ENCODE measurements at places on chromosomes 3 and 15.

DNA sequence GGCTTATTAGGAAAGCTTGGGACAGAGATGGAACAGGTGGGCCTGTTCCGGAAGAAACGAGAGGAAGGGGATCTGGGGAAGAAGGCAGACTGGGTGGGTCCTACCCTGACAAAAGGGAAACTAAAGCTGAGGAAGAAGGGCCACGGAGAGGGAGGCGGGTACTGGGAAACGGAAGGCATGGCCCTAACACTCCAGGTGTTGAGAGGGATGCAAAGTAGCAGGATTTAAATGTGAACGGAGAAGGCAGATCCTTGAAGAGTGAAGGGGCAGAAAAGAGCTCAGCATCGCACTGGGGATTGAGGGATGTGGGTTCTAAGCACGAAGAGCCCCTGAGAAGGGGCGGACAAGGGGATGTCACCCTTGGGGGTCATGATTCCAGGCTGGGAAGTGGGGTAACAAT, 735 bp downstream of the STIMATE start:
- no peak for DNase-seq

- no peak for DNase-seq
Measured at GRCh38 chr3:34851137-34851536, 788.2 kb upstream of the ARPP21 start.

DNA sequence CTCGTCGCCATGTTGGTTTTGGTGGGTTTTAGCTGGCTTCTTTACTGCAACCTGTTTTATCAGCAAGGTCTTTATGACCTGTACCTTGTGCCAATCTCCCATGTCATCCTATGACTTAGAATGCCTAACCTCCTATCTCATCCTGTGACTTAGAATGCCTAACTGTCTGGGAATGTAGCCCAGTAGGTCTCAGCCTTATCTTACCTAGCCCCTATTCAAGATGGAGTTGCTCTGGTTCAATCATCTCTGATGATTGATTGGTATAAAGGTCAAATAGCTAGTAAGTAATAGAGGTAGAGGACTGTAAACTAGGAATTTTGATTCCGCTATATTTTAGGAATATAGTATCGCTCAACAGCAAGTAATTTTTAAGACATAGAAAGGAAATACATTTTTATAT, 1.3 kb upstream of the ACKR2 start:
- DNase-seq: no peak

- no peak for DNase-seq
Measured at GRCh38 chr15:36784098-36784670, 204.8 kb downstream of the CDIN1 start.

DNA sequence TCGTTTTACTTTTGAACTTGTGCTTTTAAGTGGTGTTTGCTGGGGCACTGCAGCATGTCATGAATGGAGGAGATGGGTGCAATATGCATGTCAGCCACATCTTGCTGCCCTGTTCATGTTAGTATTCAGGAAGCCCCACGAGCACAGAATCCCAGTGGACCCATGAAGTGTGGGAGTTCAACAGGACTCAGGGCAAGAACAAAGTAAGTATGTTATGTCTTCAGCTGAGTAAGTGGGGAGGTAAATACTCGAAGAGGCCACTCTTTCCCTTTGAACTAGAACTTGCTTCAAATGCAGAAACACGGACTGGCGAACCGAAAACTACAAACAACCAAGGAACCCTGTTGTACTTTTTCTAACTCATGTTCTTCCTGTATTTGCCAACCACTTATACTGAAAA, 23.4 kb downstream of the SOX14 start:
- no peak for DNase-seq

DNA sequence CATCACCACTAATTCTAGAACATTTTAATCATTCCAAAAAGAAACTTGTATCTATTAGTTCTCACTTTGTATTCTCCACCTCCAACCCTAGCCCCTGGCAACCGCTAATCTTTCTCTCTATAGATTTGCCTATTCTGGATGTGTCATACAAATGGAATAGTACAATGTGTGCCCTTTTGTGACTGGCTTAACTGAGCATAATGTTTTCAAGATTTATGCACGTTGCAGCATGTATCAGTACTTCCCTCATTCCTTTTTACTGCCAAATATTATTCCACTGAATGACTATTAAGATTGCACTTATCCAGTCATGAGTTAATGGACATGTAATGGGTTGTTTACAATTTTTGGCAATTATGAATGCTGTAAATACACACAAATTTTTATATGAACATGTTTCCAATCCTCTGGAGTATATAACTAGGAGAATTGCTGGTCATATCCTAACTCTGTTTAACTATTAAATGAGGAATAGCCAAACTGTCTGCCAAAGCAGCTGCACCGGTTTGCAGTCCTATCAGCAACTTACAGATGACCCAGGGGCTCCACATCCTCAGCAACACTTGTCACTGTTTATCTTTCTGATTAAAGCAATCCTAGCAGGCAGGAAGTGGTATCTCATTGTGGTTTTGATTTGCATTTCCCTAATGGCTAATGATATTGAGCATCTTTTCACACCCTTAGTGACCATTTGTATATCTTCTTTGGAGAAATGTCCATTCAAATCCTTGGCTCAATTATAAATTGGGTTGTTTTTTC, 42.9 kb downstream of the DCUN1D1 start:
- peak; percentile 4 for DNase-seq

DNA sequence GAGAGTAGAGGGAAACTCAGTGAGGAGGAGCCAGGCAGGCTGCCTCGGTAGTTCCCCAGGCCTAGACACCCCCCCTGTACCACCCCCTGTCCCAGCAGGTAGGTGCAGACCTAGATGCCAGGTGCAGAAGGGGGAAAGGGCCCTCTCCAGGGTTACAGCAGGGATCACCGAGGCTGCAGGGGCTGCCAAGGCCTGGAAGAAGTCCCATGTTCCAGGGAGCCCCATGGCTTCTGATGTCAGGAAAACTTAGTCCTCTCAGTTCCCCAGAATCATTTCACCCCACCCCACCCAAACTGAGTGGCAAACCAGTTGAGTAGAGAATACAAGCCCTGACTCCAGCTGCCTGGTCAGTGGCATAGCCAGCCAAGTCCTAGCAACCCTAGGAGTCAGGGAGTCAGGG, 7.4 kb upstream of the SEMA3B start:
- DNase-seq: no peak

DNA sequence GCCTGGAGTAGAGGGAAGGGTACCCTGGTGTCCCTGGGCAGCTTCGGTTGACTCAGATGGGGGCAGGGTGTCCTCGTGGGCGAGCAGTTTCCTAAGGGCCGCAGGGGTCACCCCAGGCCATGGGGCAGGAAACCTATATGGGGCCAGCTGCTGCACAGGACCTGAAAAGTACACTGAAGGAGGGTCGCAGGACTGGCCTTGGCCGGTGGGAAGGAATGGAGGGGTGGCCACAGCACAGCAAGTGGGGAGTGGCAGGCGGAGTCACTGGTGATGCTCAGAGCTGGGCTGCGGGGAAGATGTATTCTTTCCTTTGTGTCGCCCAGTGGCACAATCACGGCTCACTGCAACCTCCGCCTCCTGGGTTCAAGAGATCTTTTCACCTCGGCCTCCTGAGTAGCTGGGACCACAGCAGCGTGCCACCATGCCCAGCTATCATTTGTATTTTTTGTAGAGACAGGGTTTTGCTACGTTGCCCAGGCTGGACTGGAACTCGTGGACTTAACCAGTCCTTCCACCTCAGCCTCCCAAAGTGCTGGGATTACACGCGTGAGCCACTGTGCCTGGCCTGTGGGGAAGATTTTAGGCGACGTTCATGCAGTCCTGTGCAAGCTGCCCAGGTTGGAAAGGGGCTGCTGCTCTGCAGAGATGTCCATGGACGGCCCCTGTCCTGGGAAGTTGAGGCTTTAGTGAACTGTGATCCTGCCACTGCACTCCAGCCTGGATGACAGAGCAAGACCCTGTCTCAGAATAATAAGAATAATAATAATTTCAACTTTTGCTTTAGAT, 57.2 kb downstream of the EFCAB12 start:
- no peak for DNase-seq

GRCh38 chr15:79519628-79520027, 87.5 kb downstream of the MINAR1 start:
- DNase-seq: no peak

DNA sequence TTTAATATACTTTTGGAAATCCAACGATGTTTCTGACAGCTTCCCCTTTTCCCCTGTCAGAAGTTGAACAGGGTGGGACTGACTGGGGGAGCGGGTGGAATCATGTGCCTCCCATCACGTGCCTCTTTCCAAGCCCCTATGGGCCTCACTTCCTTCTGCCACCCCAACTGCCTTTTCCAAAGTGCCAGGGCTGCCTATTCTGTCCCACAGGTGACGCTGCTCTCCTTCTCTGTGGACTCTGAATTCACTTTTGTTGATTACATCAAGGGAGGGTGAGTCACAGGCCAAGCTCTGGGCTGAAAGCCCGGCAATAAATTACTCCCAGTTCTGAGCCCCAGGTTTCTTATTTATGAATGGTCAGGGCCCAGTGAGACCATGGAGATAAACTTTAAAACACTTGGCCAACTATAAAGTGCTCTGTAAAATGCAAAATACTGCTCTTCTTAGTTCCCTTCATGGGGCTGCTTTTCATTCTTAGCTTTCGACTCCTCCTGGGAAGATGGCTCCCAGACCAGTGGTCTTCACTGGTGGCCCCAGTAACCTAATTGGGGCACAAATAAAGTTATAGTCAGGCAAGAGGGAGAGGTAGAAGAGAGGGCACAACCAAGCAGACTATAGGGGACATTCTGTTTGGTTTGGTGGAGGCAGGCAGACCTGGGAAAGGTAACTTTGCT, 12.3 kb downstream of the CPNE9 start:
- peak; percentile 42 for DNase-seq

GRCh38 chr3:157637866-157638265, 134.7 kb upstream of the VEPH1 start:
- DNase-seq: no peak

DNA sequence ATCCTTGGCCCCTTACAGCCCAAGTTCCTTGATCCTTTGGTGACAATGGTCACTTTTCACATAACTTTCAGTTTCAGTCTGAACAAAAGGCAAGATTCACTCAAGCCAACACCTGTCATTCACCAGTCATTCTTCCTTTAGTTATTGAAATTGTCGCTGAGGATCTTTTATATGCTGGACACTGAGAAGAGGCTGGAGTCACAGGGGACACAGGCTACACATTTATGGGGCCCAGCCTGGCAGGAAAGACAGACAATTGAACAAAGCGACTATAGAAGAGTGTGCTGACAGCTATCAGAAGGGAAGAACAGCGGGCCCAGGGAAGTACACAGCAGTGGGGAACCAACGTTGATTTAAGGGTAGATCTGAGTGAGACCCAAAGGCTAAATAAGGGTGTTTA, 69.8 kb upstream of the PROK2 start:
- no peak for DNase-seq

GRCh38 chr3:128423525-128424147, 43.1 kb downstream of the DNAJB8 start:
- no peak for DNase-seq

DNA sequence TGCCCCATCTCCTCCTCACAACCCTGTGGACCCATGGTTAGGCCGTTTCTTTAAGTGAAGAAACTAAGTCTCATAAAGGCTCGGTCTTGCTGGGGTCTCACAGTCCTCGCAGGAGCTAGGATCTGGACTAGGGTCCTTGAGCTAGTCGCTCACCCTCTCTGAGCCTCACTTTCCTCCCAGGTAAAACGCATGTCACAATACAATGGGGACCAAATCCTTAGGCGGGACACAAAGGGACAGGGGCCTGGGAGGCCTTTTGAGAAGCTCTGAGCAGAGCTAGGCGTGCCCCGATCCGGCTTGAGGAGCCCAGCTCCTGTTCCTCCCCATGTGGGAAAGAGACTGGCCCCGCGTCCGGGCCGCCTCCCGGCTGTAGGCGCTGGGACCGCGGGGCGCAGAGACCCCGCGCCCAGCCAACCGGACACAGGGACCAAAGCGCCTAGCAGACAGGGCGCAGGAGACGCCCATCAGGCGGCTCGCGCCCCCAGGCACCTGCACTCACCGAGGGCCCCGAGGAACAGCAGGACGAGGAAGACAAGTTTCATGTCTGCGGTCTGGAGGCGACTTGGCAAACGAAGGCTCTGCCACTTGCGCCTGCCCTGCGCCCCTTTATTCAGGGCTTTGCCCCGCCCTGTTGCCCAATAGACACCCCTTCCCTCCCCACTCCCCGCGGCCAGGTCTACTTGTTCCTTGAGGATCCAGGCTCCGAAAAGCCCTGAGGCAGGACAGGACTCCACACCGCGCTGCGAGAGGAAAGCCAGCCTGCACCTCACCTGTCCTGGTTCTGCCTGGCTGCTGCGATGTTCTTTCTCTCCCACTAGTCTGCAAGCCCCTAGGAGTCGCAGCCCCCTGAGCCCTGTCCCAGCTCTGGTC, at the start of gene LTF:
Gene LTF (minus strand): TSS at position 580 of the 870 bp plus-strand sequence. CDS start 38 bp downstream, at position 542.
- DNase-seq: no peak

- no peak for DNase-seq
Measured at GRCh38 chr3:18989237-18989795, 159.0 kb upstream of the KCNH8 start.

DNA sequence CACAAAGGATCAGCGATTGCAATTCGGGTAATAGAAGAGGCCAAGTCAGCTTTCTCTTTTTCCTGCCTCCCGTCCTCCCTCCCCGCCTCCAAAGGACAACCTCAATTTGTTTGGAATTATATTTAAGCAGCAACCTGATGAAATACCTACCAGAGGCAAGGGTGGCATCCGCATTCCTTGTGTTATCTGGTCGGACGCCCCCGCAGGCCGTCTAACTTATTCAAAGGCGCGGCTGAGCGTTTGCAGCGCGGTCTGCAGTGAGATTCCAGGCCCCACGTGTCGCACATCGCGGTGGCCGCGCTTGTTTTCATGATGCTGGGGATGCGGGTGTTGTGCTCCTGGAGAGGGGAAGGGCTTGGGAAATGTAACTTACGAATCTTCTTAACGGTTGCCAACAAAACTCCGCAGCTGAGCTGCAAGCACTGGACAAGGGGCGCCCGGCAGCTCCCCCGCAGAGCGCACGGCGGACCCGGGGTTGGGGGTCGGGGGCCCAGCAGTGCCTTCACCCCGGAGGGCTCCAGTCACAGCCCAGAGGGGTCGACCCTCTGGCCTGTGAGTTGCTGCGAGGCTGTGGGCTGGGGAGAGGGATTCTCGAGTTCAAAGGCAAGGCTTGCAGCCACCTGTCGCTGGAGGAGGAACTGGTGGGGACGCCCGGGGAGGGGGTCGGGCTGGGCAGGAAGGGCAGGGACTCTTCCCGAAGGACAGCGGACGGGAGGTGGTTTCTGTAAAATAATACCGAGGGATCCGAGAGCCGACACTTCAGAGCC, 20.5 kb upstream of the RGMA start:
- no peak for DNase-seq

- no peak for DNase-seq
Measured at GRCh38 chr15:27408428-27408827, 437.4 kb downstream of the GABRG3 start.

DNA sequence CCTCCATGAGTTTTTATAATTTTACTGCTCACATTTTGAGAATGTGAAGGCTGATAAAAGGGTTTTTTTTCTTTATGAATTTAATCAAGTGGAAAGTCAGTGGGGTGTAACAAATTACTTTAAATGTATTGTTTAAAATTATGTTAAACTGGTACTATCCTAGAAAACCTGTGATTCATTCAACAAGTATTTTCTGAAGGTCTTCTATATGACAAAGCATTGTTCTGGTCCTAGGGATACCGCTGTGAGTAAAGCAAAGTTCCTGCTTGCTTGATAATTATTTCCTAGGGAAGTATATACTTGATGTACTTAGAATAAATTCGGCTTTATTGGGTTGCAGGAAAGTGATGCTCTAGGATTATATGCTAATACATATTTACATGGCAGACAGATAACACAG, 152.8 kb upstream of the GOLGA6L4 start:
- no peak for DNase-seq

- DNase-seq: no peak
Measured at GRCh38 chr15:90851940-90852339, 16.4 kb upstream of the FURIN start.

- DNase-seq: no peak
Measured at GRCh38 chr3:69420781-69421520, 35.1 kb upstream of the FRMD4B start.
